ENCODE measurements at places on chromosomes 5 and 9.

GRCh38 chr5:316210-317085 is 5.1 kb upstream of the AHRR start:
- DNase-seq = no peak

- DNase-seq = no peak
These were observed 28.1 kb upstream of the LRRTM2 start for GRCh38 chr5:138903130-138903775.

- no peak for DNase-seq
These were observed 162.3 kb downstream of the ICE1 start for GRCh38 chr5:5584751-5585150.

- DNase-seq = no peak
These were observed 11.1 kb downstream of the BRD3 start for GRCh38 chr9:134056483-134057306.

- no peak for DNase-seq
These were observed 5.1 kb downstream of the ARL14EPL start for GRCh38 chr5:116037236-116037822.

- DNase-seq = no peak
These were observed 122.9 kb upstream of the ADAMTSL1 start for GRCh38 chr9:18350995-18351595.

DNA sequence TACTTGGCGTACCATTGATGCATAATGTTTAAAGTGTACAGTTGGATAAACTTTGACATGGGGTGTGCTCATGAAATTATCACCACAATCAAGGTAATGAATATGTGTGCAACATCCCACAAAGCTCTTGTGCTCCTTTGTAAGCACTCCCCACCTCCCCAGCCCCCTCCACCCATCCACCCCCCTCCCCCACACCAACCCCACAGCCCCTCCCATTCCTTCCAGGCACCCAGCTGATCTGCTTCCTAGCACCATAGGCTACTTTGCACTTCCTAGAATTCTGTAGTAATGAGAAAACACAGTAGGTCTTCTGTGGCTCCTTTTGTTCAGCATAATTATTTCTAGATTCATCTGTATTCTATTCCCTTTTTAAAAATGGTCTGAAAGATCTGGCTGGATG is 24.5 kb downstream of the FGD3 start:
- no peak for DNase-seq

DNA sequence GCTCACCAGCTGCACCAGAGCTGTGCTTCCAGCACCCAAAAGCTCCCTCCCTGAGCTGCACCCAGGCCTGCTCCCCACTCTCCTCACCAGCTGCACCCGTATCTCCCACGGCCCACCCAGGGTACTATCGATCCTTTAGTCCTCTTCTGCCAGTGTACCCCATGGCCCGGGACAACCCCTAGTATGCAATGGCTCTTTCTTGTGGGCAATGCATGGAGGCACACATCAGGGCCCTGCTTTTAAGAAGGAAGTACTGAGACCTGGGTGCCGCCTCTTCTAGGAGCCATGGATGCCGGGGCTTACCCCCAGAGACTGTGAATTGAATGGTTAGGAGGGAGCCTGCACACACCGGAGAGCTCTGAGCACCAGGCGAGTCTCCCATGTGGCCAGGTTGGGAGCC is 49.5 kb downstream of the TENT4A start:
- DNase-seq = no peak

GRCh38 chr5:80704221-80704620 is 49.4 kb upstream of the DHFR start:
- DNase-seq = no peak

- no peak for DNase-seq
These were observed 333.5 kb downstream of the KCNN2 start for GRCh38 chr5:114695292-114695904.

DNA sequence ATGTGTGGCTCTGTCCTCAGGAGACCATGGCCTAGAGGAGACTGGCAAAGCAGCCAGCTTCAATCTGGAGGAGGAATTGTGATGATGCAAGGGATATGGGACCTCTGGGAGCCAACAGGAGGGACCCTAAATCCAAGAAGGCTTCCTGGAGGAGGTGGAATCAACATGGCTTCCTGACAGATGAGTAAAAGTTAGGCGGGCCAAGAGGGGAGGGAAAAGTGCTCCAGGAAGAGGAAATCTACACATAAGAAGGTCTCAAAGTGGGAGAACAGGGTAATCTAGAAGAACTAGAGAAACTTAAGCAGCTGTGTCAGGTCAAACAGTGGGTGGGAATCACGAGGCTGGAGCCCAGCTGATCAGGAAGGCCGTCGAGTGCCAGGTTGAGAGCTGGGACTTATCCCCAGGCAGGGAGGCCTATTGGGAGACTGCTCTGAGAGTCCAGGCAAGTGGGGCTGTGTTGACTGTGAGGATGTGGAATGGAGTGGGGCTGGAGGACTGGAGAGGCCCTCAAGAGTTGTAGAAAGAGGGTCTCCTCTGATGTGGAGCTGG is 119.1 kb downstream of the C9orf50 start:
- no peak for DNase-seq

DNA sequence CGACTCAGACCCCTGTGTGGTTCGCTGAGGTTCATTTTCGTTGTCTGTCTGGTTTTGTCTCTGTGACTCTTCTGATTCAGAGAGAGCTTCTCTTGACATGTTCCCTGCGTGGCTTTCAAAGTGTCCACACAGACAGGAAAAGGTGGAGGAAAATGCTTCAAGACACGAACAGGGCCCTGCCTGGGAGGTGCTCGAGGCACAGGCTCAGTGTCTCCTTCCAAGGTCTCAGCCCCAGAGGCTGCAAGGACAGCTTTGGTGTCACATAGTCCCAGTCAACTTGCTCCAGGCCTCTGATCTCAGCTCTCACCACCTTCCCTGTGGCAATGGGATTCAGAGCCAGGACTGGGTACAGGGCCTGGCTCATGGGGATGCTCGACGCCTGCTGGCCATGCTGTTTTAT is 51.6 kb upstream of the SARDH start:
- no peak for DNase-seq

DNA sequence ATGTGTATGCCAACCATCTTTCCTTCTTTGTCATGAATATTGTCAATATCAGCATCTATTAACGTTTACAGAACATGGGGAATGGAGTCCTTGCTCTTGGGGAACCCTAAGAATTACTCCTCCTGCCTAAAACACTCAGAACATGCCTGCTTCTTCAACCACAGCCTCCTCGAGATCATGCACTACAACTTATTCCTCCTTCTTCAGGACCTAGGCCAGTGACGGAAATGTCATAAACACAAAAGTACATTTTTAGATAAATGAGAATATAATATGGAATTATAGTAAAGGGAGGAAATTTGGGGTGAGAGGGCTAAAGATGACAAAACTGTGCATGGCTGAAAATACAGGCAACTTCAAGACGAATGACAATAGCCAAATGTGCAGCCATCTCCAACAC is 3.1 kb upstream of the IFNK start:
- DNase-seq = no peak

- no peak for DNase-seq
These were observed 519.6 kb upstream of the SEMA6A start for GRCh38 chr5:117094114-117094815.

GRCh38 chr9:117465706-117466105 is 50.8 kb upstream of the ASTN2 start:
- DNase-seq = peak; percentile 30

DNA sequence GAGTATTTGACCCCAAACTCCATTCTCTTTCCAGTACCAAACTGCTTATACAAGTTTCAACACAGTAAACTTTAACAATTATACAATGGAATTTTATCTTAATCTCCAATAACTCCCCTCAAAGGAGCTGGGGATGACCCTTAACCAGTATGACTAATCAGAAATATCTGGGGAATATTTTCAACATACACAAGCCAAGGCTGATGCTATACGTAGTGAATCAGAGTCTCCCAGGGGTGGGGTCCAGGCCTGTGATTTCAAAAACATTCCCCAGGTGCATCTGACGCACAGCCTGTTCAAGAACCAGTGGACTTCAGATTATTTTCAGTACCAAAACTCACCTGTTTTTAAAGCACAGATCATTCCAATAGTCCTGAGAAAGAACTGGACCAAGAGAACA is 11.8 kb upstream of the SEMA5A start:
- DNase-seq = no peak

GRCh38 chr5:107532169-107532878 is 138.4 kb downstream of the EFNA5 start:
- peak; percentile 45 for DNase-seq
